ENCODE measurements at places on chromosomes 3 and 15.

- DNase-seq: no peak
These were observed 49.9 kb upstream of the FURIN start for GRCh38 chr15:90818251-90819210.

- peak; percentile 27 for DNase-seq
These were observed 692 bp downstream of the UBE2E2 start for GRCh38 chr3:23203708-23204330.

DNA sequence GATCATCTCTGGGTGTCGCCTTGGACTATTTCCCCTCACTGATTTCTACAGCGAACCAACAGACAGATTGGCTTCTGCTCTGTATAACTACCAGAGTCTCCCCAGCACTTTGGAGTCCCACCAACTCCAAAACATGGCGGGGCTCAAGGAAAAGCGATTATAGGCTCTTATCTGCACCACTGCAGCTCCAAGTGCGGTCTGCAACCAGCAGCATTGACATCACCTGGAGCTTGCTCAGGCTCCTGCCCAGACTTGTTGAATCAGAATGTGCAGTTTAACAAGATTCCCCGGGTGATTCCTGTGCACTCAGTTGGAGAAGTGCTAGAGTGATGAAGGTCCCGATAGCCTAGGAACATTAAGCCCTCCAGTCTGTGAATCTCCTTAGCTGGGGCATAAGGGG is 9.0 kb downstream of the CCK start:
- no peak for DNase-seq

GRCh38 chr3:72814308-72814707 is 33.9 kb downstream of the SHQ1 start:
- DNase-seq: no peak

DNA sequence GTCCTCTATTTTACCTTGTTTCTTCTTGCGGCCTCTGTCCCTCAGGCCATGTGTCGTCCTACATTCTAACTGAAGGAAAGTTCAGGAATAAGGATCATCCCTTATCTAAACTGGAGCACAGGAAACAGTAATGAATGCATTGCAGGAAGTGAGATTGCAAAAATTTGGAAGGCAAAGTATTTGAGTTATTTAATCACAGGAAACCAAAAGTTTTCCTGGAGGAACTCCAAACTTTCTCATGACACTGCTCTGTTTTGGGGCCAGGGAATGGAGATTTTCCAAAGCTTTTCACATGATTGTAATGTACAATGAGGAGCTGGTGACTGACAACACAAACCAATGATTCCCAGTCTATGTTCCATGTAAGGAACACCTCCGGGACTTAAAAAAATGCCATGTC is 57.8 kb upstream of the PLSCR4 start:
- DNase-seq: no peak

DNA sequence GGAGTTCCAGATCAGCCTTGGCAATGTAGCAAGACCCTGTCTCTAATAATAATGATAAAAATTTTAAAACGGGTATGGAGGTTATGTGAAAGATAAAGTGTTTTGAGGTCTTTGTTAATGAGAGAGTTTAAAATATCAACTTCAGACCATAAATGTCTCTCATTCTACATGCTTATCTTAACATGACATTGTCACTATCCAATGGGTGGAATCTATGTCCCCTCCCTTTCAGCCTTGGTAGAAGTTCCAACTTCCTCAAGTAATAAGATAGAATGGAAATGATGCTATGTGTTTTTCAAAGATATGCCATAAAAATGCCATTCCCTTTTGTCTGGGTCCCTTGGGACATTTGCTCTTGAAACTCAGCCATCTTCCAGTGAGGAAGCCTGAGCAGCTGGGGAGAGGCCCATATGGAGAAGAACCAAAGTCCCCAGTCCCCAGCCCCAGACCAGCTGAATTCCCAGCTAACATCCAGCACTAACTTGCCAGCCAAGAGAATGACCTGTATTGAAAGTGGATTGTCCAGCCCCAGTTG is 17.0 kb downstream of the RPSA start:
- DNase-seq: no peak

- DNase-seq: no peak
These were observed 193.8 kb downstream of the NR1D2 start for GRCh38 chr3:24138876-24139256.

DNA sequence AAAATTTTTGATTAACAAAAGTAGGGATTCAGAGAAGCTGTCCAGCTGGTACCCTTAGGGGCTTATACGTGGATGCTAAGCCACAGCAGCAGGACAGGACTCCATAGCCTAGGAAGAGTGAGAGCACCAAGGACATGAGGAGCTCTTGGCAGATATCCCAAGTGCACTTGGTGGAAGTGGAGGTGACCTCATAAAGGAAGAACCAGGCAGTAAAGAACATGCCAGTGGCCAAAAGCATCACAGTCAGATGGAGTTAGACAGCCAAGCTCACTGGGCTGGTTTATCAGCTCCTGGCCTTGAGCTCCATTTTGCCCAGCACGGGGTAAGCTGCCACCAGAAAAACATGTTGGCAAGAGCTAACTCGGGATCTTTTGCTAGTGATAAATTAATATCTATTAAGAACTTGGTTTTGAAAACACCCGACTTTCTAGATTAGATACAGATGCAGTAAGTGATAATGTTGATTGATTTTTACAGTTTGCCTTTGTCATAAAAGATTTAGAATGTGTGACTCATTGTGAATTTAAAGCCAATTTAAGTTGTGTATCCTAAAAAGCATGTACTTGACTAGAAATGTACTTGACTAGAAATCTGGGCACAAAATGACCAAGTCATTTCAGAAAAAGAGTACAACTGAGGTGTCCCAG is 108.0 kb downstream of the CMSS1 start:
- no peak for DNase-seq

Data from HEK293T (cell line).